ENCODE measurements at places on chromosomes 12 and 14. TPM values are rescaled to one million over a fixed set of nuclear protein-coding genes. Genes with fewer than 3 reads are reported as not detected.

ANO2 gene
- 96.8 TPM for total RNA-seq

HSPB8 gene
- total RNA-seq = 1.1 TPM

TSPAN8 gene
- not detected for total RNA-seq

CIROP gene
- not detected for total RNA-seq

OS9 gene
- 189 TPM for total RNA-seq

SLC2A13 gene
- total RNA-seq = 2.6 TPM

RPL10L gene
- total RNA-seq = not detected

ASIC1 gene
- total RNA-seq = 0.13 TPM

KLRC2 gene
- total RNA-seq = not detected

RNASE2 gene
- not detected for total RNA-seq

AQP6 gene
- not detected for total RNA-seq

MBIP gene
- total RNA-seq = 16.9 TPM

ENTPD5 gene
- total RNA-seq = 5.8 TPM

TMEM121 gene
- 3.7 TPM for total RNA-seq

GLS2 gene
- total RNA-seq = 0.44 TPM

UTP20 gene
- total RNA-seq = 8.4 TPM

SPIC gene
- not detected for total RNA-seq

MMP19 gene
- total RNA-seq = 1.4 TPM

NOVA1 gene
- 0.32 TPM for total RNA-seq

ACRBP gene
- 0.57 TPM for total RNA-seq

SPTB gene
- under 0.01 TPM for total RNA-seq

PMCH gene
- not detected for total RNA-seq

RIPK3 gene
- 4.9 TPM for total RNA-seq

ARHGDIB gene
- 244 TPM for total RNA-seq

MON2 gene
- 14.4 TPM for total RNA-seq

TEX52 gene
- not detected for total RNA-seq

KRT7 gene
- total RNA-seq = 66.4 TPM

TMTC2 gene
- total RNA-seq = 3.2 TPM

PRB2 gene
- total RNA-seq = not detected

CPNE8 gene
- 22.3 TPM for total RNA-seq

DHRS2 gene
- 0.13 TPM for total RNA-seq

LYSET gene
- 12.2 TPM for total RNA-seq

CLEC12A gene
- total RNA-seq = not detected

HOXC5 gene
- not detected for total RNA-seq

NKX2-1 gene
- total RNA-seq = not detected

PLEK2 gene
- 4.7 TPM for total RNA-seq

PRPH gene
- total RNA-seq = not detected

FAM186B gene
- total RNA-seq = under 0.01 TPM

LHX5 gene
- total RNA-seq = not detected

USP44 gene
- total RNA-seq = 0.81 TPM

EEA1 gene
- total RNA-seq = 27.9 TPM

CLEC4C gene
- not detected for total RNA-seq

KRT80 gene
- total RNA-seq = 0.16 TPM

BBOF1 gene
- total RNA-seq = 2.4 TPM

KRT5 gene
- total RNA-seq = 0.65 TPM

NPFF gene
- not detected for total RNA-seq

P2RX7 gene
- 16.6 TPM for total RNA-seq

KCTD10 gene
- 72.2 TPM for total RNA-seq

ALKBH2 gene
- total RNA-seq = 7.6 TPM

HOXC11 gene
- not detected for total RNA-seq

GPR68 gene
- total RNA-seq = 1.5 TPM

IGF1 gene
- 0.65 TPM for total RNA-seq

DLK1 gene
- total RNA-seq = not detected

GNB3 gene
- total RNA-seq = 0.44 TPM

Data from bladder microvascular endothelial cell (primary cell).